ENCODE measurements at places on chromosomes 16 and 17. TPM values are rescaled to one million over a fixed set of nuclear protein-coding genes. Genes with fewer than 3 reads are reported as not detected.
A peak's percentile ranks its signal among the peaks of the same experiment; 100 is the strongest.

DNA sequence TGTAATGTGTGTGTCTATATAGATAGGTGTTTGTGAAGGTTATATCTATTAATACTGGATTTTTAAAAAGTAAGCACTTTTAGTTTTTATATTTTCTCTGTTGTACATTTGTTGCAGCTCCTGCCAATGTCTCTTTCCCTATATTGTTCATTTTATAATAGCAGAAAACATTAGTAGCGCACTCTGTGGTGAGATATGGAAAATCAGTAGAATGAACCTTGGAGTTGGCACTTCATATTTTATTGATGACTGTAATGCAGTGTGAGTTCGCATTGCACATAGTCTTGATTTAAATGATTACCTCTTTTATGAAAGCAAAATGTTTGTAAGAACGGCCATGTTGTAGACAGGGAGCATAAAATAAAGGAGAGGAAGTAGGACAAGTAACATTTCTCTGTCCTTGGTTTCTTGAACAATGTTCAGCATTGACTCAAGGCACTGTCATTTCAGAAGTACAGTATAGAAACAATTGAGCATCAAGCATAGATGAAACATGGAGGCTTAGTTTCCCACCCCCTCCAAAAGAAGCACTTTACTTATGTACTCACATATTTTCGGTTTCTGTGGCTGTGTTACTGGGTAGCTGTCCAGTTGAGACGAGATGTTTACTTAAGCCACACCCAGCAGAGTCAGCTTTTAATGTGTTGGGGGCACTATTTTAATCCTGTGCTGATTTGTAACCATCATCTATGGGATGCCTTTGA is 74.0 kb downstream of the TANC2 start:
- DNase-seq: no peak

GRCh38 chr16:1645914-1646525 is 32.1 kb upstream of the JPT2 start:
- no peak for DNase-seq

GRCh38 chr17:76868176-76868668 is at the start of gene MGAT5B:
MGAT5B (plus strand) TSS chr17:76868404; CDS start chr17:76869030, 626 bp downstream.
- DNase-seq: peak; percentile 93

DNA sequence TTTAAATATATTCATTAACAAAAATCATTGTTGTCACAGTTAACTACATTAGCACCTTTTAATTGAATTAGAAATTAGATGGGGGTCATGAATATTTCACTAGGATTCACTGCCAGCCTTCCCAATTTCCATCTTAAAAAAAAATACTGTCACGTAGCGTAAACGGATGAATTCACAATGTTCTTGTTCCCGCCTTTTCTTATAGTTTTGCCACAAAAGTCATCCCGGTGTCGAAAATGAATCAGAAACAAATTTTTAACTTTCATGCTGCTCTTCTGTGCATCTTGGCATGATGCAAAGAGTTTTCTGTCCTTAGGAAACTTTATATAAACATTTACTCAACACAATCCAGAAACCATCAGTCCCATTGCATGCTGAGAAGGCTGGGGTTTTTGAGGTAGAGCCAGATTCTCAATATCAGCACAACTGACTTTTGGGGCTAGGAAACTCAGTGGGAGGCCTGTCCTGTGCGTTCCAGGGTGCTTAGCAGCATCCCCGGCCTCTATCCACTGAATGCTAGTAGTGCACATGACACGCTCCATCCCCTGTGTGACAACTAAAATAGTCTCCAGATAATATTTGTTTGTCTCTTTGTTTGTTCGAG is 252.9 kb upstream of the XYLT1 start:
- no peak for DNase-seq

DNA sequence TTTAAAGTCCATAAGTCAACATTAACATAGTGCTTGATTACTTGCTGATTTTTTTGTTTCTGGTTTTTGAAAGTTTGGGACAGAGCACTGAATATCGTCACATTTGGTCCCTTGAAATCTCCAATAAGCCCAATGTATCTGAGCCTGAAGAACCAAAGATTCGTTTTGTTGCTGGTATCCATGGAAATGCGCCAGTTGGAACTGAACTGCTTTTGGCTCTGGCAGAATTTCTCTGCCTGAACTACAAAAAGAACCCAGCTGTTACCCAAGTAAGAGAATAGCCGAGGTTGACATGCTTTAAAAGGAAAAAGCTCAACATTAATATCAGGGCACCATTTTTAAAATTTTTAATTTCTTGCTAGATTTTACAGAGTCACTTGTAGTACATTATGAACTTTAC is 27.7 kb upstream of the GOSR1 start:
- DNase-seq: no peak

GRCh38 chr16:80602894-80603293 is 62.1 kb downstream of the DYNLRB2 start:
- DNase-seq: no peak

- DNase-seq: no peak
These were observed 10.0 kb upstream of the BEAN1 start for GRCh38 chr16:66416939-66417700.

GRCh38 chr16:66605177-66605978 is 874 bp downstream of the CMTM3 start:
- DNase-seq: peak; percentile 67

DNA sequence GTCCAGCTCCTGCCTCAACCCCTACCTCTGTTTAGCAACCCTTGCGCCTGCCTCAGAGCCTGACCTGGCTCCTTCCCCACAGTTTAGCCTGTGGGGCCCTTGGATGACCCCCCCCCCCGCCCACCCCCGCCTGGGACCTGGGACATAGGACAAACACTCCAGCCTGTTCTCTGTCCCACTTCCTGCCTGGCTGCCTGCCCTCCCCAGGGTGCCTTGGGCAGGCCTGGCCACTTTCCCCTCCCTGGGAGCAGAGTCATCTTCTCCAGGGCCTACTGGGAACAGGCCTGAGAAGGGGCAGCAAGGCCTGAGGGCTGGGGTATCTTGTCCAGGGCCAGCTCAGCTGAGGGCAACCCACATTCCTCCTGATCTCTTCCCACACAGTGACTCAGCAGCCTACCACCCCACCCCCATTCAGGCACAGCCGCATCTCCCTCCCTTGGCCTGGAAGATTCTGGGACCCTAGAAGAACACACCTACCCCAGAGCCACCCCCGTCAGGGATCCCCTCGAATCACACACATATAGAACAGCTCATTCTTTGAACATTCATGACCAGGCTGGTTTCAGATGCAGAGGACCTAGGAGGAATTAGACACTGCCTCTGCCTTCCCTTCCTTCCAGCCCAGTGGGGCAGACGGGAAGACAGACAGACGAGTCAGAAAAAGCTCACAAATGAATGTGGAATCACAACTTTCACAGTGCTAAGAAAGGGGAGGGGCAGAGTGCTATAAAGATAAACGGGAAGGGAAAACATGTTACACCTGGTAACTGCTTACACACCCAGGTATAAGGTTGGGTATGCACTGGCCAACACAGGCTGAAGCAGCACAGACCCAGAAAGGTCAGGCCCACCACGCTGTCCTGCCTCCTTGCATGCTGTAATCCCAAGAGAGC is 6.0 kb downstream of the FHOD1 start:
- DNase-seq: no peak

DNA sequence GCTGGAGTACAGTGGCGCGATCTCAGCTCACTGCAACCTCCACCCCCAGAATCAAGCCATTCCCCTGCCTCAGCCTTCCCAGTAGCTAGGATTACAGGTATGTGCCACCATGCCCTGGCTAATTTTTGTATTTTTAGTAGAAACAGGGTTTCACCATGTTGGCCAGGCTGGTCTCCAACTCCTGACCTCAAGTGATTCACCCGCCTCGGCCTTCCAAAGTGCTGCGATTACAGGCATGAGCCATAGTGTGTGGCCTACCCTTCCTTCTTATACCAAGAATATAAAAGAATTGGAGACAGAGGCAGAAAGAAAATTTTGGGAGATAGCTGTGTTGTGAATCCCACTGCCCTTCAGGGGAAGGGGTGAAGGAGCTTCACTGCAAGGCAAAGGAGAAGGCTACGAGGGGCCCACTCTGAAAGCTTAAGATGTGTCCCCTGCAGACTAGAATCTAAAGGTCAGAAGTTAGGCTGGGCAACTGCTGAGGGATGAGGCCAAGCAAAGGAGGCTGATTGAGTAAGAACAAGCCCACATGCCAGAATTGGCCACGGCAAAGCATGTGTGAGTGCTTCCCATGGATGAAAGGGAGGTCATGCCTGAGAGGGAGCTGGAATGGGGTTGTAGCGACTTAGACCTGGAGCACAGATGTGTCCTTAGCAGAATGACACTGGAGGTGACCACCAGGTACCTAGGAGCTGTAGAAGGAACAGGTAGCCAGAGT is 8.4 kb upstream of the CRYBA1 start:
- no peak for DNase-seq

The KRTAP4-9 gene
- not detected for total RNA-seq

The TMEM204 gene
- total RNA-seq: 0.22 TPM

The KRTAP9-2 gene
- total RNA-seq: not detected

The GRIN2C gene
- 0.12 TPM for total RNA-seq

The DNAH2 gene
- 0.07 TPM for total RNA-seq

The OTOP2 gene
- not detected for total RNA-seq

All from glutamatergic neuron (in vitro differentiated cells).